Stimulated activated CD8-positive, alpha-beta memory T cell treated with anti-CD3 and anti-CD28 coated beads, Interleukin-4, amount 100 ng/mL, for 48 hours (primary cell): ENCODE measurements at places on chromosomes 2 and 18.
A peak's percentile ranks its signal among the peaks of the same experiment; 100 is the strongest.

- peak; percentile 46 for DNase-seq
Measured at GRCh38 chr2:130341562-130342019, 1.1 kb upstream of the IMP4 start.

DNA sequence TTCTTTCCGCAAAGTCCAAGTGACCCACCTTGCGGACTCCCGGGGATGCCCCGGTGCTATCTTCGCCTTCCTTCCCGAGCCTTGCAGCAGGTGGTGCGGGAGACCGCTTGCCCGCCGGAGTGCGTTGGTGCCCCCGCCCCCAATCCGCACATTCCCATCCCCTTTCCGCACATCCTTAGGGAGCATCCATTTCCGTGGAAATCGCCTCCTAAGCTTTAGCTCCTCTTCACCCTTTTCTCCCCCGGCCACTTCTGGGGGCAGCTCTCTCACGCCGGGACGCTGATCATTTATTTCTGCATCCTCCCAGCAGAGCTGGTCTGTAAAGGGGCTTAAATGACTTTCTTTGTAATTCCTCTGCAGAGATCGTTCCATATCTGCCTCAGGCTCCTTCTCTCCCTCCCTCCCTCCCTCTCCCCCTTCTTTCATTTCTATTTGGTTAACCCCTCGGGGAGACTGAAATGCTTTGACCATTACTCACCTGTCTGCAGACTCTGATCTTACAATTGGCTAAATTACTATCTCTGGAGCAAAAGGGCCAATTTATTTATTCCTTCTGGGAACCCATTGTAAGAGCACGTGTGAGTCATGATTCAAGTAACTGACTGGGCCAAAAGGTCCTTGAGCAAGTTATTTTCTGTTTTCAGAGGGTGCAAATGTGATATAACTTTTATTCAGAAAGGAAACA is 1.3 kb upstream of the LYPD1 start:
- no peak for DNase-seq

GRCh38 chr18:32549248-32550110 is 78.8 kb upstream of the GAREM1 start:
- peak; percentile 65 for DNase-seq

GRCh38 chr18:9334973-9335696 is 562 bp downstream of the TWSG1 start:
- peak; percentile 50 for DNase-seq

DNA sequence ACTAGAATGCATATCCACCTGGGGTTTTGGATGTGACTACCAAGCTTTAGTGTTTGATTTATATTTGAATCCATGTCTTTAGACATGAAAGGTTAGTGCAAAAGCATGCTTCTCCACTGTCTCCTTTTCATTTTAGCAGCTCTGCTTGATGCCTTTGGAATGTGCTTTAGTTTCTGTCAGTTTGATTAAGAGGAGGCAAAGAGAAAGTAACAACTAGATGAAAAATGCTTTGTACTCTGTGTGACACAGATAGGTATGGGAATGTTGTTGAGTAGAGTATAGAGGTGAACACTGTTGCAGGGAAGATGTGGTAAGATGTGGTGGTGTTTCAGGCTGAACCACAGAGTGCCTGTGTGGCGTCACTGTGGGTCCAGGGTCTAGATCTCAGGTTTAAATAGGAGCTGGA is 19.8 kb downstream of the PIK3C3 start:
- peak; percentile 40 for DNase-seq
